ENCODE measurements at places on chromosomes 5 and 9.
A peak's percentile ranks its signal among the peaks of the same experiment; 100 is the strongest.

DNA sequence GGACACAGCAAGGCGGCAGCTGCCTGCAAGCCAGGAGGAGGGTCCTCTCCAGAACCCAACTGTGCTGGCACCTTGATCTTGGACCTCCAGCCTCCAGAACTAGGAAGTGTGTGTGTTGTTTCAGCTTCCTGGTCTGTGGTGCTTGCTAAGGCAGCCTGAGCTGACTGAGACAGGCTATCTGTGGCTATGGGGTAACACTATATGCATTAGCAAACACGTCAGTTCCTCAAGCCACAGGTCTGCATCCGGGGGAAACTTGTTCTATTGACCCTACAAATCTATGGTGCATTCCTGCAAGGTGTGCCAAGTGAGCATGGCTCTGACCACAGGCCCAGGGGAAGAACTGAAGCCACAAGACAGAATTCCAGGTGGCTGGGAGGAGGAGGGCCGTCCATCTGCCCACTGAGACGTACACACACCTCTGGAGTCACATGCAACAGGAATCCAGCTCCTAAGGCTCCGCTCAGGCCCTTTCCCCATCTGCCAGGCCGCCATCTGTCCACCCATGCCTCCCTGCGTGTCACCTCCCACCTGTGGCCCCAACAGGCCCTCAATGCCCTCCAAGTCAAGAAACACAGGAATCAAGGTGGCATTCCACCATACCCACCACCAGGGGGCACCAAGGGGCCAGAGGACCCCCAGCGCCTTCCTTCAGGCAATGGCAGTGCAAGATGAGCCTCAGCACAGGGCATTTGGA, 174.9 kb downstream of the ROR2 start:
- peak; percentile 71 for DNase-seq

DNA sequence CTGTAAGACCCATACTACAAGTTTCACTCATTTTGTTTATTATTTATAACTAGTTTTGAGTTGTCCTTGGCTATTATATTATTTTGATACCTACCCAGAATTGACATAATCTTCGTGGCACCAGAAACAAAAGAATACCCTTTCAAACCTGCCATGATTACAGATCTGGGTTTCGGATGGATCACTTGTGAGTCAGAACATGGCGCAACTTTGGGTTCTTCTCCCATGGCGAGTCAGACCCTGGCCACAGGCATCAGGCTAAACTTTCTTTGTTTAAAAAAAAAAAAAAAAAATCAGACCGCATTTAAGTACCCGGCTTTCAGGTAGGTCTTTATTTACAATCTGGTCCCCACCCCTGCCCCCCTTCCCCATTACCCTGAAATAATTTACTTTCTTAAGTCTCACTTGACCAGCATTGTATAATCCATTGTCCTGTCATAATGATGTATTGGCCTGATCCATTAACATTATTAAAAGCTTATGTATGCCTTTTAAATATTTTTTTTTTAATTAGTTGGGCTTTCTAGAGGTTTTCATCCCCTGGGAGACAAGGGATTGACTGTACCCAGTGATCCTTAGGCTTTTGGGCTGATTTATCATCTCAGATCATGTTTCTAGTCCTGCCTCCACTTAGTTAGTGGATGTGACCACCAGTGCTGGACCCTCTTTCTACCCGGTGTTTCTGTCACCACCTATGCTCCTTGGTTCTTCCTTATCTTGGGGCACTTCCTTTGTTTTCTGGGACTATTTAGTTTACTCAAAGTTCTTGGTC, 43.9 kb downstream of the F2RL2 start:
- no peak for DNase-seq

GRCh38 chr5:59428391-59428790, 465.1 kb downstream of the PDE4D start:
- no peak for DNase-seq

- DNase-seq, result no peak
Observed at GRCh38 chr9:129480227-129480626, 140.7 kb downstream of the C9orf50 start.

- no peak for DNase-seq
Observed at GRCh38 chr5:145521066-145521465, 314.1 kb downstream of the PRELID2 start.

- peak; percentile 16 for DNase-seq
Observed at GRCh38 chr5:160272889-160273288, 39.5 kb downstream of the CCNJL start.

GRCh38 chr9:133781828-133782135, 43.6 kb upstream of the SARDH start:
- no peak for DNase-seq

GRCh38 chr5:73135429-73136054, 15.2 kb downstream of the TMEM171 start:
- DNase-seq, result peak; percentile 28

GRCh38 chr5:179967489-179967888, 59.8 kb upstream of the TBC1D9B start:
- no peak for DNase-seq

DNA sequence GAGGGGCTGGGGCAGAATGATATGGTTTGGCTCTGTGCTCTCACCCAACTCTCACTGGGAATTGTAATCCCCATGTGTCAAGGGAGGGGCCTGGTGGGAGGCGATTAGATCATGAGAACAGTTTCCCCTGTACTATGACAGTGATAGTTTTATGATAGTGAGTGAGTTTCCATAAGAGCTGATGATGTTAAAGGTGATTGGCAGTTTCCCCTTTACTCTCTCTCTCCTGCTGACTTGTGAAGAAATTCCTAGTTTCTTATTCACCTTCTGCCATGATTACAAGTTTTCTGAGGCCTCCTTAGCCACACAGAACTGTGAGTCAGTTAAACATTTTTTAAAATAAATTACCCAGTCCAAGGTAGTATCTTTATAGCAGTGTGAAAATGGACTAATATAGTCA, 120.4 kb upstream of the CDH9 start:
- DNase-seq, result no peak

DNA sequence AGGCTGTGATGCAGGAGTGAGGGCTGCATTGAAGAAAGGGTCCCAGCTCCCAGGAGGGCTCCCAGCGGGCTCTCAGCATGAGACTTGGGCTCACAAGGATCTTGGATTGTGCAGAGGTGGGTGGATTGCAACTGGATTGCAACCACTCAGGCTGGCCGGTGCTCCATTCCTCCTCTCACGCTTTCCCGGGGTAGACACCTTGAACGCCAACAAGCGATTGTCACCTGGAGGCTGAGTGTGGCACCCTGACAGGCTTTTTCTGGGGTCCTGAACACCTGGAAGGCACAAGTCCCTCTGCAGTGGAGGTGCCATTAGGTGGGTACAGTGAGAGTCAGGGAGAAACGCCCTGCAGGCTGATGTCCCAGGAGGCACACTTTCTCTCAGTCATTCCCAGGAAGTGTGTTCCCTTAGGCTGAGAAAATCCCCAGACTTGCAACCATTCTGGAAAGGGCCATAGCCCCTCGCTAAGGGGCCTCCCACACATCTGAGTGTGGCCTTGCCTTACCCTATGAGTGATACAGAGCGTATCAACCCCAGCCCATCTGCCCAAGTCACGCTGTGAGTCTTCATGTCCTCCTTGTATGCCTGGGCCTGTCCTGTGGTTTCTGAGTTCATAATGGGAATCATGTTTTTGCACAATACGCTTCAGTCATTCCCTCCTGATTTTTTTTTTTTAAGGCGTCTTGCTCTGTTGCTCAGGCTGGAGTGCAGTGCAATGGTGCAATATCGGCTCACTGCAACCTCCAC, 488.1 kb downstream of the IRX1 start:
- DNase-seq, result no peak

- DNase-seq, result no peak
Observed at GRCh38 chr5:43875741-43876140, 272.8 kb downstream of the NNT start.

GRCh38 chr9:124348363-124348762, 66.9 kb downstream of the PSMB7 start:
- no peak for DNase-seq

GRCh38 chr5:133114166-133114932, 62.5 kb downstream of the HSPA4 start:
- DNase-seq, result no peak

DNA sequence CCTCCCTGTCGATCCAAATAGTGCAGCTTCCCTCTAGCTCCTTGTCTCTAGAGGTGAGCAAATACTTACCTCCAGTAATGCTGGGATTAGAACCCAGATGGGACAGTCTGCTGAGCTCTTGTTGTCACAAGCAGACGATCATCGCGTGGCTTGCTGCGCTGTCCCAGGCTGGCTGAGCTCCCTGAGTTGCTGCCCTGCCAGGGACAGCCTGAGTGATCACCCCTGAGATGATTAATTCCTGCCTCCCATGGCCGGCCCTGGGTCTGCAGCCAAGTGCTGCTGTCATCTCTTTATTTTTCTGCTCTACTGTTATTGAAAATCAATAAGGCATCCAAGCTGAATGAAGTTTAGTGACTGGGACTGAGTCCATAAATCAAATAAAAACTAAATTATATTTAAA, 94.0 kb upstream of the ALDH1B1 start:
- no peak for DNase-seq

DNA sequence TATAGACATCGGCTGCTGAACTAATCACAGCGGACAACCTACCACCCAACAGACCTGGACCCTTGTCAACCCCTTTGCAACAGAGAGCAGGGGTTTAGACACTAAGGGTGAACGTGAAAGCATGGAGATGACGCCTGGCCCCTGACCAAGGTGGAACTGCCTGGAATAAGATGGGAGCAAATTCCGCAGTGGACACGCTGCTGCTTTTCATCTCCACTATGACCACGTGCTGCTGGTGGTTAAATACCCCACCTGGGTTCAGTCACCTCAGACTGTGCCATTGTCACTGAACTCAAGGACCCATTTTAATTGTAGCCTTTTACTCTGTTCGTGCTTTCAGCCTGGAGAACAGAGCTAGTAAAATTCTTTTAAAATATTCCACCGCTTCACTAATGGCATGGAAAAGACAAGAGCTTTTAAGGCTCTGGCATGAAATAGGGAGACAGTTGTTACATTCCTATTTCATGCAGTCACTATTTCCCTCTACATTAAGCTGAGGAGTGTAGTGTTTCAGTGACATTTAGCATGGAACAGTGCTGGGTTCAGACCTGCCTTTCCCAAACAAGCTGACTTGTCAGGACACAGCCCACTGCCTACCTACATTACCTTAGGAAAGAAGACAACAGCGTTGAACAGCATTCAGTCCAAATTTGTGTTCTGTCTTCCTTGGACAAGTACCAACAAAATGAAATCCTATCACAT, 96.8 kb downstream of the ANKRD18B start:
- DNase-seq, result no peak

- no peak for DNase-seq
Observed at GRCh38 chr5:34848230-34848629, 9.3 kb downstream of the TTC23L start.

DNA sequence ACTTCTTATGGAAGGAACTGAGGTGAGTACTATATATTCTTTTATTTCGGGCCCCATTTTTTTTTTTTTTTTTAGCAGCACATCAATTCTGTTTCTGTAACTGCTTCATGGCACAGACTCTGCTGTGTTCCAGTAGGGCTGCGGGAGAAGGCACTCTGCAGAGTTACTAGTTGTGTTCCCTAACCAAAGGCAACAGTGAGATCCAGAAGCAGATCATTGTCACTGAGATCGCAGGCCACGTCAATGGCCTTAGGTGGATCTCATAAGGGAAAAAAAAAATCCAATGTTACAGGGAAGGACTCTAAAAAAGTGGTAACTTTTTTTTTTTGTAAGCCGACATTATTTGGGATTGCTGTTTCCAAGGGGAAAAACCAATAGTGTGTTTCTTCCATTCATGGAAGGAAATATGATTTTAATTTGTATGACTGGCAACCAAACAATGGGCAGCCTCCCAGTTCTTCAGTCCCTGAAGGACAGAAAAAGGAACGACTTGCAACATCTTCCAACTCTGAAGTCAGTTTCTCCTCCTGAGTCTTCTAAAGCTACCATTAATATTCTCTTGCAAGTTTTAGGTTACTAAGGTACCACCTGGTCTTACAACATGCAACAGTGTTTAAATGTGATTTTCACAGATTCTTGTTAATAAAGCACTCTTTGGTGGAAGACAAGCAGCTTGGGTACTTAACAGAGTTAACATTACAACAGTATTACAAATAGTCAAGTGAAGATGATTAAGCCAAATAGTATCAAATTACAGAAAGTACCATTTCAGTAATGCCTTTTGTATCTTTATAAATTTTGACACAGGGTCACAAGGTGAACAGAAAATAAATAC, 52.8 kb downstream of the HABP4 start:
- DNase-seq, result no peak

GRCh38 chr5:122179701-122180100, 50.4 kb downstream of the ZNF474 start:
- no peak for DNase-seq

DNA sequence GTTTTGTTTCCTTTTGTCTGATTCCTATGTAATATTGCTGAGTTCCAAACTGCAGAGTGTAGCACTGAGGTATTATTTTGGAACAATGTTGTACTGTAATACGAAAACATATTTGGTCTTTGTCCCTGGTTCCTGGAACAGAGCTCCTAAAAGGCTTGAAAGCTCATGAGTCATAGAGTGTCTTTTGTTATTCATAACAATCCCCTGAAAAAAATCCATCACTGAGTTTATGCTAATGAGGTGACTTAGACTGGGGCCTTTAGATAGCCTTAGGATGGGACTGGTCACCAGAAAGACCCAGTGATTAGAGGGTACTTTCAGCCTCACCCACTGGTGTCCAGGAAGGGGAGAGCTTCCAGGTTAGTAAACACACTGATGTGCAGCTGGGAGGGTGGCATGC, 132.7 kb upstream of the POU5F2 start:
- peak; percentile 10 for DNase-seq

DNA sequence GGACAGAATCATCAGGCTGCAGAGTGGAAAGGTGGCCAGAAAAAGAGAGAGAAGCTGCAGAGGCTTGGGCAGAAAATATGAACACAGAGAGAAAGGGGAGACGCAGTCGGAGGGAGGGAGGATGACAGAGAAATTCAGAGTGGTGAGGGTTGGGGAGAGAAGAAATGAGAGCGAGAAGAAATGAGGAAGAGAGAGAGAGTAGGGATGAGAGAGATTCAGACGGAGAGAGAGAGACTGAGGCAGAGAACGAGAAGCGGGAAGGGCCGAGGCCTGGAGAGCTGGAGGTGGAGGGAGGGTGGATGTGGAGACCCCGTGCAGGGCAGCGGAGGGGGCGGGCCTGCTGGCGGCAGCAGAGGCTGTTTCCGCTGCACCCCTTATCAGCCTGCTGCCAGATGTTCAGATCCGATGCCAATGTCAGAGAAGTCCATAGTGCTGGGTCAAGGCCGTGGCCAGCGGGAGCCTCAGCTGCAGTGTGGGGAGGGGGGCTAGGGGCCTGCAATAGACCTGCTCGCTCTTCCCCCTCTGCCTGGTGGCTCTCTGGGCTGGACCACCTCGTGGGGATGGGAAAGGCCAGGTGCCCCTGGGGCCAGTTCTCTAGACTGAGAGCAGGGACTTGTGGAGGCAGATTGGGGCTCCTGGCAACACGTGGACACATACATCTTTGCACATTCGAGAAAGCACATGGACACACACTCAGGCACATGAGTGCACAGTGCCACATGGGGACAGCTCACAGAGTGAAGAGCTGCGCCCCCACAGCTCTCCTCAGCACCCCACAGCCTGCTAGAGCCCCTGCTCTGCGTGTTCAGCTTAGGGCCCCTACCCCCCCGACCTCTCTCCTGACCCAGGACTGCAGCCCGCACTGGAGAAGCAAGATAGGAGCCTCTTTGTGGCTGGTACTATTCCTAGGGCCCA, 4.9 kb upstream of the NR5A1 start:
- no peak for DNase-seq

Data from SHP77 (cell line).